Uterine smooth muscle cell (primary cell): ENCODE measurements at places on chromosomes 3 and 15. TPM values are rescaled to one million over a fixed set of nuclear protein-coding genes. Genes with fewer than 3 reads are reported as not detected.

GOLGA6C gene
- under 0.01 TPM in 1 of 2 replicates, not detected in the other for total RNA-seq

KBTBD13 gene
- not detected in 2 replicates for total RNA-seq

LIPH gene
- under 0.01 TPM in 1 of 2 replicates, not detected in the other for total RNA-seq

SLC24A5 gene
- not detected in 2 replicates for total RNA-seq

MYO5A gene
- 70.7 and 99.6 TPM in 2 replicates for total RNA-seq

HIGD2B gene
- total RNA-seq, result not detected in 2 replicates

CHDH gene
- 0.44 and 0.62 TPM in 2 replicates for total RNA-seq

P3H2 gene
- total RNA-seq, result 14.1 and 15.7 TPM in 2 replicates

TMEM115 gene
- total RNA-seq, result 38.7 and 44.0 TPM in 2 replicates

RETNLB gene
- total RNA-seq, result not detected in 2 replicates

ADAMTS17 gene
- 0.11 and 0.25 TPM in 2 replicates for total RNA-seq

LTK gene
- 0.37 and 0.44 TPM in 2 replicates for total RNA-seq

ITIH3 gene
- 0.12 TPM in 1 of 2 replicates, not detected in the other for total RNA-seq

ATRIP gene
- total RNA-seq, result 5.4 and 13.4 TPM in 2 replicates

GPR171 gene
- not detected in 2 replicates for total RNA-seq

PRR20G gene
- total RNA-seq, result not detected in 2 replicates

NANOGP8 gene
- total RNA-seq, result not detected in 2 replicates

ACP3 gene
- total RNA-seq, result 11.1 and 27.1 TPM in 2 replicates

MOBP gene
- under 0.01 TPM in 2 replicates for total RNA-seq

SPINK8 gene
- total RNA-seq, result not detected in 2 replicates

MLF1 gene
- 10.2 and 11.2 TPM in 2 replicates for total RNA-seq

EPHA3 gene
- total RNA-seq, result 1.9 and 2.2 TPM in 2 replicates

ACVR2B gene
- total RNA-seq, result 2.7 and 3.2 TPM in 2 replicates

GP5 gene
- under 0.01 TPM in 1 of 2 replicates, not detected in the other for total RNA-seq

GPR62 gene
- 0.12 TPM in 1 of 2 replicates, not detected in the other for total RNA-seq

PRR23E gene
- not detected in 2 replicates for total RNA-seq

GANC gene
- total RNA-seq, result 19.5 and 19.9 TPM in 2 replicates

SMCO1 gene
- not detected in 2 replicates for total RNA-seq

NR2E3 gene
- 0.22 and 0.25 TPM in 2 replicates for total RNA-seq

THAP10 gene
- total RNA-seq, result 2.0 and 4.6 TPM in 2 replicates

MESP2 gene
- 0.55 and 0.75 TPM in 2 replicates for total RNA-seq

CFAP161 gene
- 0.12 and 0.66 TPM in 2 replicates for total RNA-seq

RYR3 gene
- total RNA-seq, result not detected in 2 replicates

ROBO1 gene
- total RNA-seq, result 37.1 and 63.6 TPM in 2 replicates
